ENCODE measurements at places on chromosomes 11 and 22. TPM values are rescaled to one million over a fixed set of nuclear protein-coding genes. Genes with fewer than 3 reads are reported as not detected.
A peak's percentile ranks its signal among the peaks of the same experiment; 100 is the strongest.

DNA sequence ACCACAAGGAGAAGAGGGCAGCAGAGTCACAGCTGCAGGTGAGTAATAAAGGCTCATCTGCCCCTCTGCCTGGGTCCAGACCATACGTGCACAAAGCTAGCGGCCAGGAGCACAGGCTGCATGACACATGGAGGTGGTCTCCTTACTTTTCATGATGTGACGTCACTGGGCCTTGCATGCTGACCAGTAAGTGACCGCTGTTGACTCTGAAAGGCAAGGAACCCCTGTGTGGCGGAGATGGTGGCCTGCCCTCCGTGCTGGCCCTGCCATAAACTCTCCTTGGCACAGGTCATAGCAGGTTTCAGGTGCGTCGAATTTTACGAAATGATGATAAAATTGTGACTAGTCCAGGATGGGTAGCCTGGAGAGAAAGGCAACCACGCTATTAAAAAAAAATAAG lies 7.6 kb upstream of the PARVG start:
- DNase-seq, result no peak

UPK2 gene
- total RNA-seq, result not detected

C11orf97 gene
- not detected for total RNA-seq

- no peak for DNase-seq
These were observed 3.9 kb upstream of the CDC42EP2 start for GRCh38 chr11:65310736-65311135.

- DNase-seq, result no peak
These were observed 57.6 kb downstream of the MYH9 start for GRCh38 chr22:36330127-36330526.

PISD gene
- total RNA-seq, result 19.8 TPM

APOL5 gene
- not detected for total RNA-seq

BANF1 gene
- total RNA-seq, result 20.4 TPM

OR52I2 gene
- not detected for total RNA-seq

- DNase-seq, result peak; percentile 68
These were observed 3.0 kb downstream of the C11orf68 start for GRCh38 chr11:65915821-65916251.
